ENCODE measurements at places on chromosomes 6 and 20. TPM values are rescaled to one million over a fixed set of nuclear protein-coding genes. Genes with fewer than 3 reads are reported as not detected.

DNA sequence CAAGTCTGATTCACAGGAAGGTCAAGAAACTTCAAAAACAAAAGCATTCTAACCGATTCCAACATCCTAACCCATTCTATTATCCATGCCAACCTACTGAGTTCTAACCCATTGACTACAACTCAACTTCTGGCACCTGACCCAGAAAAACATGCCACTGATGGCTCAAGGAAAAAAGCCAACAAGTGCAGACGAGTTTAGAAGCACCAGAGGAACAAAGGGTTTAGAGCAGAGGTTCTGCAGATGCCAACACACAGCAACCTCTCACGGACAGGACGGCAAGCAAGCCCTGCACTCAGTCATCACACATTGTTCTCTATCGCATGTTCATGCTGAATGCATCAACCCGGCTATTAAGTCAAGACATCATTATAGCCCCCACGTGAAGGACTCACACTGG lies 25.2 kb upstream of the MC3R start:
- H3K36me3 ChIP-seq, result no peaks in the 10 kb centered on the region
- no peaks in the 10 kb centered on the region for H3K27me3 ChIP-seq
- DNase-seq, result no peak

- no peak overlapping the region for H3K4me3 ChIP-seq
- H3K27ac ChIP-seq, result no peak overlapping the region
- H3K27me3 ChIP-seq, result no peaks in the 10 kb centered on the region
- H3K4me1 ChIP-seq, result no peaks in the 10 kb centered on the region
- peaks cover 89% of the 10 kb centered on the region for H3K36me3 ChIP-seq
- no peak for DNase-seq
These were observed 166.8 kb downstream of the DST start for GRCh38 chr6:56475736-56476457.

DNA sequence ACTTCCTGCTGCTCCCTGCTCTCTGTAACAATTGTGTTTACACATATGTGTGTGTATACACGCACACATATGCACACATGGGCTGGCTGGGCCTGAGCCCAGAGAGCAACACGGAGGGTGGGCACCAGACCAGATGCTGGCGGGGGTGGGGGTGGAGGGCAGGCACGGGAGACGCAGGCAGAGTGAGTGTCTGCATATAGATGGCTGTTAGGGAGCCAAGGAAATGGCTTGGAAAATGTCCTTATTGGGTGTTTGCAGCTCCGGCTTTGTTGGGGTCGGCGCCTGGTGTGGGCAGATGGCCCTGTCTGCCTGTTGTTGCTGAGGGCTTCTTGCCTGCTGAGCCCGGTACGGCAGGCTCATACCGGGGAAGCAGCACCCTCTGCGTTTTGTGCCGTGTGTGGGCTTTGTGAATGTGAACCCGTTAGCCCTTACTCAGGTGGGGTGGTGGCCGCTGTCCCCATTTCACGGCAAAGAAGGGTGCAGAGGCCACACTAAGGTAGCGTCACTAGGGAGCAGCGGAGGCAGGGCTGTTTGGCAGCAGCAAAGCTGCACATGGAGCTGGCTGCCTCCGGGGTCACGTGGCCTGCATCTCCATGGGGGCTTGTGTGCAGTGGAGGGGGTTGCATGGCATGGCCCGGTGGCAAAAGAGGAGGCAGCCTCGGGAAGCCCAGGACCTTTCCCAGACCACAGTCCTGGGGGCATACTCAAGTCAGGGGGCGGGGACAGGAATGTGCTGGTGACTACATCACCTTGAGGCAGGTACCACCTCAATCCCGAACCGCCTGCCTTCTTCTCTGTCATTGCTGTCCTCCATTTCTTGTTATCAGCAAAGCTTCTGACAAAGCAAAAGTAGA lies 47.4 kb upstream of the SRF start:
- H3K27ac ChIP-seq, result no peak overlapping the region
- H3K4me3 ChIP-seq, result no peak overlapping the region
- H3K4me1 ChIP-seq, result no peaks in the 10 kb centered on the region
- DNase-seq, result no peak
- H3K36me3 ChIP-seq, result no peaks in the 10 kb centered on the region

DNA sequence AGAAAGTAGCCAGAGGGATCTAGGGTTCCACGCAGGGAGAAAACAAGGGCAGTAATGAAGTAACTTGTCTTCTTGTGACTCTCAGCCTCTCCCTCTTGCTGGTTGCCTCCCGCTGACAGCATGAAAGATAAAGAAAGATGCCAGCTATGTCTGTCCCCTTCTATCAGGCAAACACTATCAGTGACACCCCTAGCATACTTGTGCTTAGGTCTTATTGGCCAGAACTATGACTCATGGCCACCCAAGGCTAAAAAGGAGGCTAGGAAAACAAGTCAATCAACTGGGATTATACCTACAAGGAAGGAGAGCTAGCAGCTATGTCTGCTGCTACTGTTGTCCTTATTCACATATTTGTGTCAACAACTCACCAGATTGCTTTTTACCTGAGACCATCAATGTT lies 206.8 kb upstream of the SOX4 start:
- H3K4me3 ChIP-seq, result no peak overlapping the region
- H3K36me3 ChIP-seq, result no peaks in the 10 kb centered on the region
- H3K4me1 ChIP-seq, result no peaks in the 10 kb centered on the region
- H3K27ac ChIP-seq, result no peak overlapping the region

DNA sequence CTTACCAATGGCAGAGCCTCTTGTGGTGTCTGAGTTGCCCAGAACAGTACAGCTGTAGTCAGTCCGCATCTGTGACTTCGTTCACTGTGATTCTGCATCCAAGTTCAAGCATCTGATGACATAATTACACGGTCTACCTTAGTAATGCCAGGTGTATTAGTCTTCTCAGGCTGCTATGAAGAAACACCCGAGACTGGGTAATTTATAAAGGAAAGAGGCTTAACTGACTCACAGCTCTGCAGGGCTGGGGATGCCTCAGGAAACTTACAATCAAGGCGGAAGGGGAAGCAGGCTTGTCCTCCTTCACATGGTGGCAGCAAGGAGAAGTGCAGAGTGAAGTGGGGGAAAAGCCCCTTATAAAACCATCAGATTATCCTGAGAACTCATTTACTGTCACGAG lies 163.9 kb upstream of the SULF2 start:
- DNase-seq, result no peak
- no peaks in the 10 kb centered on the region for H3K27me3 ChIP-seq
- H3K36me3 ChIP-seq, result no peaks in the 10 kb centered on the region
- no peak overlapping the region for H3K27ac ChIP-seq
- H3K4me1 ChIP-seq, result no peaks in the 10 kb centered on the region

DNA sequence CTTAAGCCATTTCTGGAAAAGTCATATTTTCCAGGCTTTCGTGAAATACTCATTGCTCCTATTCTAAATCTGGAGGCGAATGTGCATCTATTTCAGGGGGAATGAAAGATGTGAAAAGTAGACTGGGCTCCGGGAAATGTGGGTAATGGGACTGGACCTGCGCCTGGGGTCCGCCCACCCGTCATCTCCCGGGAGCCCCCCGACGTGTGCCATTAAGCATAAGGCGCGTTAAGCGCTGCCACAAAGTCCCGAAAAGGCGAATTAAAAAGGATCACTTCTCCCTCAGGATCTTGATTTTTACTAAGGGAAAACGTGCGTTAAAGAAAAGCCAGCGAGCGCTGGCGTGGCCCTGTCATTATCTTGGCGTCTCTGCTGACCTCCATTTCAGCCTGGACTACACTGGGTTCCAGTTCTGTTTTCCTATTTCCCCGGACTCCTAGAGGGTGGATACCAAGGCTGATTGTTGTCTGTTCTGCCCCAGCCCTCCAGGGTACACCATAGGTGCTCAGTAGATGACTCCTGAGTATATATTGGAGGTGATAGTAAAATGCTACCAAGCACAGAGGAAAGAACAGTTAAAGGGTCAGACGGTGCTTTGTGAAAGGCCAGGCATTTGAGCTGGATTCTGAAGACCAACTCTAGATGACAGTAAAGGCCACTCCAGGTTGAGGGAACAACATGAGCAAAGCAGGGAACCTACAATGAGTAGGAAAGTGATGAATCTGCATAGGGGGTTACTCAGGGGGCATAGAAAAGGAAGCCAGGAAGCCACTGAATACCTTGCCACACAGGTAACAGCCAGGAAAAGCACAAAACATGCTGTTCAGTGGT lies 89.2 kb upstream of the ARID1B start:
- H3K27me3 ChIP-seq, result no peaks in the 10 kb centered on the region
- H3K4me3 ChIP-seq, result peak overlapping the region; percentile 71
- peak; percentile 14 for DNase-seq
- peaks cover 13% of the 10 kb centered on the region for H3K4me1 ChIP-seq
- peak overlapping the region; percentile 88 for H3K27ac ChIP-seq
- no peaks in the 10 kb centered on the region for H3K36me3 ChIP-seq

DNA sequence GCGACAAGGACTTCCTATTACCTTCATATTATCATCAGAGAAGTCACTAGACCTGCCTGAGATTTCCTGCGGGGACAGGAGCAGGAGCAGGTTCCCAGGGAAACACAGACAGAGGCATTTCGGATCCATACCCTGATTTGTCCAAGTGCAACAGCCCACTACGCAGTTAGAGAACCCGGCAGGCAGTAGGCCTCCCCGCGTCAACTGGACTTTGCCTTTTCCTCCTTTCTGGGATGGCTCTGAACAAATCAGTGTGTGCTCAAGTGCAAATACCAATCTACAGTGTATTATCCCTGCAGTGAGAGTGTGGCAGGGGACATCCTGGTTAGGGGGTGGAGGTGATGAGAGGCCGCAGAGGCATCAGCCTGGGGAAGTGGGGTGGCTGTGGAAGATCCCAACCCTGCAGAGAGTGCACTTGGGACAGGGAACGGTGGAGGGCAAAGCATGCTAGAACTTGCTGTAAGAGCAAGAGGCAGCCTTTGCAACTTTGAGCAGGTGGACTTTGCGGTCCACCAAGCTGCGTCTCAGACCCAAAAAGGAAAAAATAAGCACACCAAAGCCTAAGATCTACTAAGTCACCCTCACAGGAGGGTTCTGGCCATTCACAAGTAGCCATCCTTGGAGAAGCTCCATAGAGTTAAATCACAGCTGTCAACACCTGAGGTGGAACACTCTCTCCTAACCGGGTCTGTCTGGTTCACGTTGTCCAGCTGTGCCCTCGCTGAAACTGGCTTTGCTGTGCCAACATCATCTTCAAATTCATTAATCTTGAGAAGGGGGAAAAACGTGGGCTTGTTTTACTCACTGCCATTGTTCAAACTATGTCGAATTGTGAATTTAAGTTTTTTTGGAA lies 159.1 kb downstream of the ZDHHC14 start:
- H3K4me1 ChIP-seq, result peaks cover 55% of the 10 kb centered on the region
- H3K27ac ChIP-seq, result no peak overlapping the region
- H3K36me3 ChIP-seq, result no peaks in the 10 kb centered on the region

DNA sequence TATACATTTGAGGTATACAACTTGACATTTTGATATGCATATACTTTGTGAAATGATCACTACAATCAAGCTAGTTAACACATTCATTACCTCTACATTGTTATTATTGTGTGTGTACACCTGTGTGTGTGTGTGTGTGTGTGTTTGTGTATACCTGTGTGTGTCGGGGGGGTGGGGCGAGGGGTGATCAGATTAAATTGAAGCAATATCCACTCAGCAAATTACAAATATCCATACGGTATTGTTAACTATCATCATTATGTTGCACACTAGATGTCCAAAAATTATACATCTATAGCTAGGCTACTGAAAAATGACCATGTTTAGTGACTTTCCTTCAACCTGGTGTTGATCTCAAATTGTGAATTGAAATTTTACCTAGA lies 1.8 kb downstream of the RHAG start:
- H3K4me1 ChIP-seq, result no peaks in the 10 kb centered on the region
- H3K4me3 ChIP-seq, result no peak overlapping the region
- H3K27me3 ChIP-seq, result no peaks in the 10 kb centered on the region

DNA sequence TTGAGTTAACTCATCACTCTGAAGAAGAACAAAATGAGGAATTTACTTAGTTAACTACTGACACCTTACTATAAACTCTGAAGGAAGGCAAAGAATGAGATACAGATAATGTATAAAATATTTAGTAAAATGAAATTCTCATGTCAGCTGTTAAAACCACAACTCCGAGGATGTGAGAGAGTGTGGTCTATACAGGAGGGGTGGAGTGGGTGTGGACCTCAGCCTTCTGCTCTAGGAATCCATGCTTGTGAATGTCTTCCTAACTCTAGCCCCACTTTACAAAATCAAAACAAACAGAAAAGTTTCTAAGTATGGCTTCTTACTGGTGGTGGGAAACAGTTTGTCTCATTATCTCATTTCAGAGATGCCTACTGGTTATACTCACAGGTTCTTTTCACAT lies 14.2 kb downstream of the PPP1R14C start:
- DNase-seq, result no peak
- H3K4me1 ChIP-seq, result peaks cover 14% of the 10 kb centered on the region
- H3K4me3 ChIP-seq, result no peak overlapping the region
- no peaks in the 10 kb centered on the region for H3K27me3 ChIP-seq
- no peak overlapping the region for H3K27ac ChIP-seq
- H3K36me3 ChIP-seq, result no peaks in the 10 kb centered on the region

- peaks cover 9% of the 10 kb centered on the region for H3K4me1 ChIP-seq
- H3K27ac ChIP-seq, result no peak overlapping the region
- H3K36me3 ChIP-seq, result no peaks in the 10 kb centered on the region
- no peak overlapping the region for H3K4me3 ChIP-seq
- H3K27me3 ChIP-seq, result no peaks in the 10 kb centered on the region
These were observed 44.4 kb downstream of the OGFRL1 start for GRCh38 chr6:71333050-71333449.

Gene SPTLC3
- 1.4 TPM for total RNA-seq

All from gastrocnemius medialis (tissue), 4 donors.